ENCODE measurements at places on chromosomes 12 and 14.

DNA sequence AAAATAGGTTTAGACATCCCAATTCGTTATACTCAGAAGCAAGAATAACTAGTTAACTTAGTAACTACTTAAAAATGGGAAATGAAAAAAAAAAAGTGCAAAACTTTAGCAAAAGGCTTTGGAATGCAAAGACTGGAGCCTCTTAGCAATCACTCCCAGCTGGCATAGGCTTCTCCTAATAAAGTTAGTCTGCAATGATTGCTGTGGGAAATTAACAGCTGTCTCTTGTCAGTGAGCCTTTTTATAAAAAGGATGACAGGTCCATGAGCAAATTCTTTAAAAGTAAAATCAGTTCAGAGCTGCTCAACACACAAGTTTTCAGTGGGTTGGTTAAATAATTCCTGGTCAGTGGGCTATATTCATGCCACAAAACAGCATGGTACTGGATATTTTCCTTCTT, 7.4 kb upstream of the SYCP3 start:
- no peak for DNase-seq

GRCh38 chr12:106249411-106250135, 1.8 kb upstream of the CKAP4 start:
- no peak for DNase-seq

DNA sequence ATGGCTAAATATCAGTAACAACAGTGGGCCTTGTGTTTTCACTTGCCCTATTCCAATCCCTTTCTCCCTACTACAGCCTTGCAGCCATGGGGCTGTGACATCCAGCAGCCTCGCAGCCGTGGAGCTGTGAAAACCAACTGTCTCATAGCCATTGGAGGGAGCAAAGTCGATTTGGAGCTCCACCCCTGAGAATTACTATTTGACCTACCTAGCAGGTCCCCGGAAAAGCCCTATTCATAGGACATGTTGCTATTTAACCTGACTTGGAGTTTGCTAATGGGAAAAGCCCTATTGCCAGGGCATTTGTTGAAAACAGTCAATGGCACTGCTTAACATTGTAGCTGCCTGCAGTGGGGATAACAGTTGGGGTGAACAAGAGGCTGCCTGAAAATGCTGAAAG, 33.3 kb downstream of the ERG28 start:
- no peak for DNase-seq

DNA sequence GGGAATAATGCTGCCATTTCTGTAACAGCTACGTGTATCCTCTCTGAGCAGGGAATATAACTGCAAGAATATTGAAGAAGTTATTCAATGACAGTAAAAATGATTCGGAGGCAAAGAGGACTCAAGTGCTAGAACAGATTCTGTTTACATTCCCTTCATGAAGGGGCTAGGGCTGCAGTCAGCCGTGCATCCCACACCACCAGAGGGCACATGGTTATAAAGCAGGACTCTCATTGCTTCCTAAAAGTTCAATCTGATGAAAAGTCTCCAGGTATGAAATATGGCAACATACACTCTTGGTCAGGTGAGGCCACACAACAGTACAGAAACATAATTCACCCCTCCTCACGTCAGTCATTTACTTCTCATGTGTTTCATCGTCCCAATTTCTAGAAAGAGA, 34.0 kb downstream of the TCHP start:
- no peak for DNase-seq

DNA sequence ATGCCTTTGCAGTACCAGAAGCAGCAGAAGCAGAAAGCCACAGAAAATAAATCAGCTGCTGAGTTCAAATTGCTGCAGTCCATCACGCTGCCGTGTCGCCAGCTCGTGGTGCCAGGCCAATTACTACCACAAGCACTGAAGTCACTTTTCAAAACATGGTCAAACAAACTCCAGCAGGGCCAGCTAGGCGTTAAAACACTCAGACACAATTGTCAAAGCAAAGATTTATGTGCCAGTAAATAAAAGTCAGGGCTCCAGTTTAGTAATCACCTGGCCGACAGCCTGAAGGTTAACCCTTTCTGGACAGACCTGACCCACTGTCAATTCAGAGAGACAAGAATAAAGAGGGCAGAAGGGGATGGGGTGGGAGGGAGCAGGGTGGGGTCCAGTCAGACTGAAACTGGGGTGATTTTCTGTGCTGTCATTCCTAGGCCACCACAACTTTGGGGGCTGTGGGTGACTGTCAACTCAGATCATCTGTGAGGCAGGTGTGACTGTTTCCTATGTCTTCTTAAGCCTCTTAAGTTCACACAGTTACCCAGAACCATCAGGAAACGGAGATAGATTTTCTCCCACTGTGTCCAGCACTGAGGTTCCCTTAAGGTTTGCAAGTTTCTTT, 109.8 kb upstream of the FUT8 start:
- no peak for DNase-seq

DNA sequence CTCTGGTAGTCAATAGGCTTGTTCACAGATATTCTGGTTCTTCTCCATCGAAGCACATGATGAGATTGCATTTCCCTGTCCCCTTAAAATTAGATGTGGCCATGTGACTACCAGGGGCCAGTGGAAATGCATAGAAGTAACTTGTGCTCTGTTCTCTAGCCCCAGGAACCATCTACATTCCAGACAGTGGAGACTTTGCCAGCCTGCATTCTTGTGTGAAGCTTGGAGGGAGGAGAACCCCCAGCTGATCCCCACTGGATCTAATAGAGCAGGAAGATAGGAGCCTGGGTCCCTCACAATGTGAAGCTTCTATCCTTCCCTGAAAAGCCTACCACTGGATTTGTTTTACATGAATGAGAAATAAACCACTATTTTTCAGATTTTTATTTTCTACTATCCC, 130.1 kb downstream of the KITLG start:
- DNase-seq, result no peak

DNA sequence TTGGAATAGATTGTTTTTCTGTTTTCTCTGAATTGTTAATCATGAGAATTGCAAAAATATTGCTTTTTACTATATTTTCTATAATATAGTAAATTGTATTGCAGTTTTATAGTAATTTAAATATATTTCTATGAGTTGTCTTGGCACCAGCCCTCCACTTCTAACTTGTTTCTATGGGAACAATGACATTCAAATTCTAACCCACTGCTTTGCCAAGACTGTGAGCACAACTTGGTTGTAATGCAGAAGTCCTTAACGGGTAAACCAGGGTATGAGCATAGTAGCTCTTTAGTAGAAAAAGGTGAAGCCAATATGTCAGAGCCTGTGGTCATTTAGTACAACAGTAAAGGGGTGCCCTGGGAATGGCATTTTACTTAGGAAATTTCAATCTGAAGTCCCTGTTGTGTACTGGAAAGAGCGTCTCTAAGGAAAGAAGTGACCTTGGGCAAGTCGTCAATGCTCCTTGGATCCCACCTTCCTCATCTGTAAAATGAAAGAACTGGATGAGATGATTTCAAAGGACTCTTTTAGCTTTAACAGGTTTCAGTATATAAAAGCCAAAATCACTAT, 283.3 kb downstream of the ATP23 start:
- no peak for DNase-seq

GRCh38 chr14:22471545-22472121, 117.4 kb downstream of the DAD1 start:
- no peak for DNase-seq

DNA sequence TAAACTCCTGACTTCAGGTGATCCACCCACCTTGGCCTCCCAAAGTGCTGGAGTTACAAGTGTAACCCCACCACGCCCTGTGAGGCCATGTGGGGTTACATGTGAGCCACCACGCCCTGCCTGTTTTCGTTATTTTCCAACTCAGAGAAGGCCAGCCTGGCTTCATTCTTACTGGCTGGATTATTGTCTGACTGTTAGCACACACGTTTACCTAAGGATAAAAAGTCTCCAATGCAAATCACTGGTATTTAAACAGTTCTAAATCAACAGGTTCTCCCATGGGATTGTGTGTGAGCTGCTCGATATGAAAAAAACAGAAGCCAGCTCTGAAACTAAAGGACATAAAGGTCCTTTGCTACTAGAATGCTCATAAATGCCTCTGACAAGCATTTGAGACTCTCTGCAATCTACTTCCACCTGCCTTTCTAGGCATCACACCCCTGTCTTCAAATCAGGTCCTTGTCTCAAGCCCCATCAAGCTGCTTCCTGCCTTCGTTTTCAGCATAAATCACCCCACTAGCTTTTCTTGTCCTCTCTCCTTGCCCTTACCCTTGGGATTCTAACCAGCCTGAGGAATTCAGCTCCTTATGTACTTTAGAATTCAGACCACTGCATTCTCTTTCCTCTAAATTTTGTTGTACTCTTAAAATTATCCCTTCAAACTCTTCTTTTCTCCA, 265.0 kb downstream of the DUSP6 start:
- DNase-seq, result no peak

DNA sequence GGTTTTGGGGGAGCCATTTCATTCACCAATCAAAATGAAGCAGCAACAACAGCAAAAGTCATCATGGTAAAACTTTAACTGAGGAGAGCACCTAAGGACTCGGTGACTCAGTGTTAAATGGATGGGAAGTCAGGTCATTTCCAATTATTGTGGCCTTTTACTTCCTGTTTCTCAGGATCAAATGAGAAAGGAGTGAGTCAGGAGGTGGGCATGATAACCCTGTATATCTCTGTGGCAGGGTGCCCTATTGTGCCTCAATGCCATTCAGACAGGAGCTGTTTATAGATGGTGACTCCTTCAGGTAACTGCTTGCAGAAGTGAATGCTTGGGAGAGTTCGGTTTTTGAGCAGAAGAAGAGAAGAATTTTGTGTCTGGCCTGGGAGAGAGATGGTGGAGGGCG, 135.5 kb upstream of the CPM start:
- no peak for DNase-seq

GRCh38 chr12:91662021-91662420, 479.4 kb upstream of the DCN start:
- no peak for DNase-seq

- no peak for DNase-seq
Observed at GRCh38 chr12:1313906-1314305, 280.5 kb downstream of the FBXL14 start.

DNA sequence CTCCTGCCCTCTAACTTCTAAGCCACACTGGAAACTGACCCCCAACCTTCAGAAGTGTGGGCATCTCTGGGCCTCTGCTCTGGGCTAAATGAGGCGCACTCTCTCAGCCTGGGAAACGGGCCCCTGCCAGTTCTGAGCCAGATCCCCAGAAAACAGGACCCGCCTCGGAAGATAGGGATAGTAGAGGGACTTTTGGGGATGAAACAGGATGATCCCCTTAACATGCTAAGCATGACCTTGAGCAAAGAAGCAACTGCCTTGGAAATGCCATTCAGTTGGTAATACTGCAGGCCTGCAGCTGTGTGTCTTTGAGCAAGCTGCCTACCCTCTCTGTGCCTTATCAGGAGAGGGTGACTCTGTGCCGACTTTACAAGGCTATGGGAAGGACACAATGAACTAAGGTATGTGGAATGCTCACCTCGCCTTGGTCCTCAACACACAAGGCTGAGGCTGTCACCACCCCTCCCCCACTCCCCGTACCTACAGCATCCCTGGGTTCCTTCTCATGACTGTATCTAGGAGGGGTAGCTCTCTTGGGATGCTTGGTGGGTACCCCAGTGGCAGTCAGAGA, 54.0 kb downstream of the NCOR2 start:
- DNase-seq, result no peak

DNA sequence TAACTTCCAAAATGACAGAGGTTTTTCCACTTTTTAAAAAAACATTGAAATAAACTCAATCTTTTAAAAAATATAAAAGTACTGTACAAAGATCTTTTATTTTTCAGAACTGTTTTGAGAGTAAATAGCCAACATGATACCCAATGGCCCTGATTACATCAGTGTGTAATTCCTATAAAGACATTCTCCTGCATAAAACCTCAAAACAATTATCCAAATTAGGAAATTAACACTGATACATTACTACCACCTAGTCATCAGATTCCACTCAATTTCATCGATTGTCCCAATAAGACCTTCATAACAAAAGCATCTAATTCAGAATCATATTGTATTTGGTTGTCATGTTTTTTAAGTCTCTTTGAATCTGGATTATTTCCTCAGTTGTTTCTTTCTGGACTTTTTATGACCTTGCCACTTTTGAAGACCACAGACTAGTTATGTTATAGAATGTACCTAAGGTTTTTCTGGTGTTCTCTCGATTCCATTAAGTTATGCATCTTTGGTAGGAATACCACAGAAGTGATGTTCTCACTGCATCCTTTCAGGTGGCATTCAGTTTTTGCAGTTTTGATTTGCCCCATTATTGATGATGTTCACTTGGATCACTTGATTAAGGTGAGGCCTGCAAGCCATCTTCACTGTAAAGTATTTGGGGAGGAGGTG, 4.0 kb upstream of the YEATS4 start:
- DNase-seq, result no peak

DNA sequence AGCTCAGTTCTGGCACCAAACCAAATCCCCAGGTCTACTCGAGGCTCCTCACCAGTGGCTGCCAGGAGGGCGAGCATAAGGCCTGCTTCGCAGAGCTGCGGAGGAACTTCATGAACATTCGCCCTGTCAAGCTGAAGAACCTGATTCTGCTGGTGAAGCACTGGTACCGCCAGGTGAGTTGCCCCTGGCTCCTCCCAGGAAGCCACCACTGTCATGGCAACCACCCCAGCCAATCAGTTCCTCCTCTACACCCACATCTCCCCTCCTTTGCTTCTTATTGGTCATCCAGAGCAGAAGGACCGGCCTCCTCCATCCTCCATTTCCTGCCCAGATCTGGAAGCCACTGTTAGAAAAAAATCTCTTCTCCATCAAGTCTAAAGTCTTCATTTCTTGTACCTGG, 17.2 kb upstream of the OAS2 start:
- no peak for DNase-seq

DNA sequence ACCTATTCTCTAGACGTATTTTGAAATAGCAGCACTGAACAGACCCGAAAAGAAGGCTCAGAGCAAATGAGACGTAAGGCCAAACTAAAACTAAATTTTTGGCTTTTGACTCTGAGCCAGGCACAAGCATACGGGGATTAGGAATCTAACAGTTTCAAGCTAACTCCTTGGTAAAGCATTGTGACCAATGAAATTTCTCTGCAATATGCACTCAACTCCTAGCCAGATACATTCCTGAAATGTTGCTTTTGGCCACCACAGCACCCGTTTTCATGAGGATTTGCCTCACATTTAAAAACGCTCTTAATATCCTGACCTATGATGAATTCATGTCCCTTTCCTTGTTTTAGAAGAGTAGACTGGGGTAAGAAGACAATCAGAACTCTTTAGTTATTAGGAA, 53.1 kb upstream of the NPFF start:
- DNase-seq, result no peak

GRCh38 chr12:39252628-39253027, 190.3 kb downstream of the KIF21A start:
- no peak for DNase-seq

GRCh38 chr12:115078990-115079389, 395.0 kb upstream of the TBX3 start:
- DNase-seq, result no peak

DNA sequence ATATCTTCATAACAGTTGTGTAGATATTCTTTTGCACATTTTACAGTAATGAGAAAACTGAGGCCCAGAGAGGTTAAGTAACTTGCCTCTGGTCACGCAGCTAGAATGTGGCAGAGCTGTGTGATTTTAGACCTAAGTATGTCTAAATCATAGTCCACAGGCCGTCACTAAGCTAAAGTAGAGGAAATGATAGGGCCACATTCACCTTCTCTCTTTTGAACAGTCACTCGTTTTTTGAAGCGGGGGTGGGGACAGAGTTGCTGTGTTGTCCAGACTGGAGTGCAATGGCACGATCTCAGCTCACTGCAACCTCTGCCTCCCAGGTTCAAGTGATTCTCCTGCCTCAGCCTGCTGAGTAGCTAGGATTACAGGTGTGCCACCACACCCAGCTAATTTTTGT, 68.5 kb downstream of the RASSF3 start:
- DNase-seq, result no peak

GRCh38 chr12:11059041-11059440, 3.1 kb downstream of the TAS2R46 start:
- no peak for DNase-seq

- no peak for DNase-seq
Observed at GRCh38 chr12:47328831-47329545, 249.2 kb upstream of the AMIGO2 start.
